Thoracic aorta (tissue), 2 donors: ENCODE measurements at places on chromosomes 6 and 20. TPM values are rescaled to one million over a fixed set of nuclear protein-coding genes. Genes with fewer than 3 reads are reported as not detected.
A peak's percentile ranks its signal among the peaks of the same experiment; 100 is the strongest.

GRCh38 chr20:61766921-61767610 is 298.6 kb downstream of the TAF4 start:
- DNase-seq: no peak

- DNase-seq: no peak
Observed at GRCh38 chr6:33696548-33697518, 14.7 kb downstream of the UQCC2 start.

GRCh38 chr20:62881662-62882395 is 20.2 kb upstream of the TCFL5 start:
- DNase-seq: no peak

GRCh38 chr20:51533291-51534172 is 9.0 kb downstream of the NFATC2 start:
- no peak for DNase-seq

DNA sequence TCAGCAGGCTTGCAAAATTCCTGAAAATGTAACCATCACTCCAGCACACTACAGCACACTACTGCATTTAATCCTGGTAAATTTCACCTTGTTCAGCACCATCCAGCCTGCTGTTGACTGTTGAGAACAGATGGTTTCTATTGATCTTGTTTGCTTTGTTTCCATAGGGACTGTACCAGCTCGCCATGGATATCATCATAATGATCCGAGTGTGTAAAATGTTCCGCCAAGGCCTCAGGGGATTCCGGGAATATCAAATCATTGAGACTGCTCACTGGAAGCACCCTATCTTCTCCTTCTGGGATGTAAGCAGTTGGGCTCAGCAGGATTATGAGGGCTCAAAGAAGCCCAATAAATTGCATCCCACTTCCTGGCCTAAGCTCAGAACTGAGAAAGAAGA is 4.1 kb downstream of the CNBD2 start:
- DNase-seq: no peak

GRCh38 chr20:10388597-10388996 is 45.4 kb downstream of the MKKS start:
- no peak for DNase-seq

DNA sequence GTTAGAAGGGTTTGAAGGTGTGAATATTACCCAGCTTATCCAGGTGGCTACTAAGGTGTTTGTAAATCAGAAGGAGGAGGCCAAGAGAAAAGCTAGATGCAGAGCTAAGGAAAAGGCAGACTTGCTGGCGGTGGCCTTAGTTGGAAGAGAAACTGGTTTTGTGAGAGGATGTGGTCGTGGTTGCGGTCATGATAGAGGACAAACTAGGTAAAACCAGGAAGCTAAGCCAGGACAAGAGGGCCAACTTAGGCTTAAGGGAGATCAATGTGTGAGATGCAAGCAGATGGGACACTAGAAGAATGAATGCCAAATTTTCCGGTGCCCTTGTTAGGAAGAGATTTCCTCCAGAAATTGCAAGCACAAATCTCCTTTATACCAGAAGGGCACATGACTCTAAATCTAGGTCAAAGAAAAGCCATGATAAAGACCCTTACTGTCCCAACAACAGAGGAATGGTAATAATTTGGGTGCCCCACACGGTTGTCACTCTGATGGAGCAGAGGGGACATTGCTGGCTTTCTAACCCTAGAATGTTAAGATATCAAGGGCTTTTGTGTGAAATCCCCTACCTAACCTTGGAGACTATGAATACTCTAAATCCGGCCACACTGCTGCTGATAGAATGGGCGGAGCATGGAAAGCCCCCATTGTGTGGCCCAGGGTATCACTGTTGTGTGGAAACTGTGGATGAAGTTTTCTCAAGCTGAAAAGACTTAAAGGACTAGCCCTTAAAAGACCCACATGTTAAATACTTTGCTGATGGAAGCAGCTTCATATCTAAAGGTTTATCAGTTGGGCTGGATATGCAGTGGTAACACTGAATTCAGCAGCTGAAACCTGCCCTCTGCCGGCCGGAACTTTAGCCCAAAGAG is 7.8 kb downstream of the IL22RA2 start:
- DNase-seq: no peak

- DNase-seq: no peak
Observed at GRCh38 chr6:22954749-22955385, 385.5 kb downstream of the HDGFL1 start.

GRCh38 chr6:105794239-105794638 is 291.9 kb upstream of the PRDM1 start:
- no peak for DNase-seq

- DNase-seq: no peak
Observed at GRCh38 chr6:16421462-16421960, 183.1 kb downstream of the GMPR start.

GRCh38 chr6:25685896-25686295 is 33.9 kb downstream of the SCGN start:
- no peak for DNase-seq

- no peak for DNase-seq
Observed at GRCh38 chr6:95242560-95242959, 334.8 kb upstream of the MANEA start.

GRCh38 chr6:128251445-128252340 is 268.7 kb downstream of the PTPRK start:
- no peak for DNase-seq

- DNase-seq: no peak
Observed at GRCh38 chr6:112307707-112308106, 39.4 kb upstream of the RFPL4B start.

IMPG1 gene
- not detected for total RNA-seq

DNA sequence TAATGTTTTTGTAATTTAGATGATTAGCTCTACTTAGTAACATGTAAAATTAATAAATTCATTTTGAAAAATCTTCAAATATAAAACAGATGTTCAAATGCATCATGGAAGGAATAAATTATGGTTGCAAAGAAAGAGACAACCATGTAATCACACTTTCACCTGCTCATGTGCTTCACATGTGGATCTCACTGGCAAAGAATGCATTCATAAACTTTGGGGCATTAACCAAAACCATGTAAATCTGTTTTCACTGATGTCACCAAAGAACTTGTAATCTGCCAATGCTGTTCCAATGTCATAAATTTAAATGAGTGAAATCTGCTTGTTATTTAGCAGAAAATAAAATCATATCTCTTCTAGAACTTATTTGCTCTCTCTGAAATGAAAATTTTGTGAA is 142.7 kb downstream of the TENT5A start:
- DNase-seq: no peak

- DNase-seq: no peak
Observed at GRCh38 chr6:17130786-17131185, 28.9 kb downstream of the STMND1 start.

SEMG1 gene
- total RNA-seq: not detected

GRCh38 chr20:50415516-50416268 is 94.5 kb upstream of the PTPN1 start:
- DNase-seq: peak; percentile 99

DNA sequence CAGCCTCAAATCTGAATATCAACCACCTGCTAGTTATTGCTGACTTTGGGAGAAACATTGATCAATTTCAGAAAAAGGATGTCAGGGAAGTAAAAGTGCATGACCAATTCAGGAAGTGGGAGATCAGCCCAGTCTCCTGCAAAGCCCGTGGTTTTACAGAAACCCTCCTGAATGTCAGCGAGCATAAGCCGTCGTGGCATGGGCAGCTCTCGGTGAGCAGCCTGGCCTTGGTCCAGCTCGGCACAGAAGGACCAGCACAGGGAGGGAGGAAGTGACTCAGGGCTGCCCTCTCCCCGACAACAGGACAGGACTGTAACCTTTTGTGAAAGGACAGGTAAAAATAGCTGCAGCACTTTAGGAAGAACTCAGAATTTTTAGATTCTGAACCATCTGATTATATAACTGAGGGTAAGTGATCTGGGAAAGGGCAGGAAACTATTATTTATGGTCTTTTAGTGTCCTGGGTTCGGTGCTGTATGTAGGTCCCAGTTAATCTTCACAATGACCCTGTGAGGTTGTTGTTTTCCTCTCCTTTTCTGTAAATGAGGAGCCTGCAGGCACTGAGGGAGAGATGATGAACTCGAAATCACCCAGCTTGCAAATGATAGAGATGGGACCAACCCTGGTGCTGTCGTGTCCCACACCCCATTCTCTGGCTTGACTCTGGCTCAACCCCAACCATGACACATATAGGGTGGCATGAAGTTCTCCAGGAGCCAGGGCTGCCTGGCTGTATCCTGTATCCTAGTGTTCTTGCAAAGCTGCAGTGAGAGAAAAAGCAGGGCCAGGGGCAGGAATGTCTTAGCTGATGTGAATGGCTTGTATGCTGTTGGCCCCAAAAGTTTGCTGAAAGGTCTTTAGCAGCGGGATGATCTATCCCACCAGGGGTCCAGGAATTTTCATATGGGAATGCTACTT is 37.6 kb downstream of the NRN1 start:
- peak; percentile 53 for DNase-seq

DNA sequence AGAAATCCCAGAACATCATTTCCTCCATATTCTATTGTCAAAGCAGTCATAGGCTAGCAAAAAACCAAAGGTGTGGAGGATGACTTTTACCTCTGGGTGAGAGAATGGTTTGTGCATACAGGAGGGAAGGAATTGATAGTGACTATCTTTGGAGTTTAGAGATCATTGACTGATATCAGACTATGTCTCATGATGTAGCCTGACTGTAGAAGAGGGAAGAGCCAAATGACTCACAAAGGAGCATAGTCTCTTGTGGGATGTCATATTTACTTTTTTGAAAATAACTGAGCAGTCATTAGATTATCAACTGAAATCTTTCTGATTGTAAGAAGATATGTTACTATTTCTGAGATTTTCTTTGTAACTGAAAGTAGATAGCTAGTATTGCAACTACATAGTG is 158.5 kb downstream of the FLRT3 start:
- no peak for DNase-seq

GRCh38 chr20:49661560-49662329 is 51.9 kb downstream of the B4GALT5 start:
- DNase-seq: no peak

DNA sequence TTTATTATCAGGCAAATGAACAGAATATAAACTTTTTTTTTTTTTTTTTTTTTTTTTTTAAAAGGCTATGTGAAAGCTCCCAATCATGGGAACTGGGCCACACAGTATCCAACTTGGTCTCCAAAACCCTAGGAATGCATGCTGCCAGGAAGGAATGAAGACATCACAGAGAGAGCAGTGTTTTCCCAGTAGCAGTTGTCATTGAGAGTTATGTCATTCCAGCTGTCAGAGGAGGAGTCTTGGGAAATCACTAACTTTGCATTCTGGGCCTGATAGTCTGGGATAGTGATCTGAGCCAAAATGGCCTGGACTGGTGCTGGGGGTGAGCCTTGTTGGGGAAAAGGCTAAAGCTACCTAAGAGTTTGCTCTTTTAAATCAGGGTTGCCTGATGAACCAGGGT is 231.3 kb upstream of the MAP3K7 start:
- no peak for DNase-seq

RTF2 gene
- 71.6 TPM for total RNA-seq

DNA sequence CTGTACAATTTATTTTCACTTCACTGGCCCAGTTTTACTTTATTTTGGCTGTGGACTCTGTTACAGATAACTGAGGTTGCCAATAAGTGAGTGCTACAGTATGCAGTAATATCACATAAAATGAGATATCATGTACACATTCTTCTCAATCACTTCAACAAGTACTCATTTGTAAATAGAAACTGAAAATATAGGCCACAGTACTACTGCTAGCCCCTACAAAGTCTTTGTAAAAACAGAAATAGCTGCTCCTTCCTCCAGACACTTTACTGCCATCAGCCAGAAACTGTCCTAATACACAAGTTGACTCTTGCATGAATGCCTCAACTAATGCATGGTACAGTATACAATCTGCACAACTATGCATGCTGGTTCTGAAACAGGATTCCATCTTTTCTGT is 9.2 kb downstream of the DTNBP1 start:
- DNase-seq: no peak
